ENCODE measurements at places on chromosomes 1 and 21. TPM values are rescaled to one million over a fixed set of nuclear protein-coding genes. Genes with fewer than 3 reads are reported as not detected.

The TNNT2 gene
- not detected for total RNA-seq

The CD1D gene
- total RNA-seq, result not detected

The OLIG2 gene
- total RNA-seq, result not detected

The PCSK9 gene
- total RNA-seq, result 3.7 TPM

The GPR3 gene
- total RNA-seq, result 1.7 TPM
